ENCODE measurements at places on chromosomes 11 and 22. TPM values are rescaled to one million over a fixed set of nuclear protein-coding genes. Genes with fewer than 3 reads are reported as not detected.

CHRM1 gene
- total RNA-seq, result not detected

ESAM gene
- total RNA-seq, result not detected

SUSD2 gene
- 0.24 TPM for total RNA-seq

TSKU gene
- 14.5 TPM for total RNA-seq

DSCAML1 gene
- total RNA-seq, result not detected

CBL gene
- 9.0 TPM for total RNA-seq

WT1 gene
- total RNA-seq, result not detected

OR8D1 gene
- total RNA-seq, result not detected

OR52I2 gene
- total RNA-seq, result under 0.01 TPM
